HFFc6 (cell line): ENCODE measurements at places on chromosomes 13 and 19. TPM values are rescaled to one million over a fixed set of nuclear protein-coding genes. Genes with fewer than 3 reads are reported as not detected.

DNA sequence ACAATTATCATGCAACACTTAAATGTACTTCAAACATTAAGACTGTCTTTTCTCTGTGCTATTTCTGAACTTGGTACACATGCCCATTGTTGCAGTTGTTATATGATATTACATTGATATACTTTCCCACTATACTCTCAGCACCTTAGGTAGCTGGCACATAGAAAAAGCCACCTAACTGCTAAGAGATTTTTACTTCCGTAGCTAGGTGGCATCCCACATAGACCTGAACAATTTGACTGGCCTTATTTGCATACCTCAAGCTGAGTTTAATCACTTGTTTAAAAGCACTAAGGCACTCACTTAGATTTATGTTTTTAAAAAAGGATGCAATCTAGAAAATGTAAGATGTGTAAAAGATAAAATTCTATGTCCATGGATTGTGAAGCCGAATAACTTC, 194.2 kb downstream of the POU4F1 start:
- no peak for DNase-seq

DNA sequence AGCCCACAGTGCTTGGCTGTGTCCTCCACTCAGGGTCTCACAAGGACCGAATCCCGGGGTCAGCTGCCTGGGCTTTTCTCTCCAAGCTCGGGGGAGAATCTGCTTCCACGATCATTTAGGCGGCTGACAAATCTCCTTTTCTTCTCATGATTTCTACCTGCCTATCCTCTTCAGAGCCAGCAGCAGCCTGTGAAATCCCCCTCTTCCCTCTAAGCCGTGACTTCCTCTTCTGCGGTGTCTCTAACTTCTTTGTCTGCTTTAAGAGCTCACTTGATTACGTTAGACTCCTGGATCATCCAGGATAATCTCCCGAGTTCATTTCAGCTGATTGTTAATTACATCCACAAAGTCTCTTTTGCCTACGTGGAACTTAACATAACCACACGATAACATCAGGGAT, 22.5 kb upstream of the ZNF845 start:
- no peak for DNase-seq

GRCh38 chr19:17112700-17113099, 37.1 kb downstream of the MYO9B start:
- DNase-seq, result no peak

DNA sequence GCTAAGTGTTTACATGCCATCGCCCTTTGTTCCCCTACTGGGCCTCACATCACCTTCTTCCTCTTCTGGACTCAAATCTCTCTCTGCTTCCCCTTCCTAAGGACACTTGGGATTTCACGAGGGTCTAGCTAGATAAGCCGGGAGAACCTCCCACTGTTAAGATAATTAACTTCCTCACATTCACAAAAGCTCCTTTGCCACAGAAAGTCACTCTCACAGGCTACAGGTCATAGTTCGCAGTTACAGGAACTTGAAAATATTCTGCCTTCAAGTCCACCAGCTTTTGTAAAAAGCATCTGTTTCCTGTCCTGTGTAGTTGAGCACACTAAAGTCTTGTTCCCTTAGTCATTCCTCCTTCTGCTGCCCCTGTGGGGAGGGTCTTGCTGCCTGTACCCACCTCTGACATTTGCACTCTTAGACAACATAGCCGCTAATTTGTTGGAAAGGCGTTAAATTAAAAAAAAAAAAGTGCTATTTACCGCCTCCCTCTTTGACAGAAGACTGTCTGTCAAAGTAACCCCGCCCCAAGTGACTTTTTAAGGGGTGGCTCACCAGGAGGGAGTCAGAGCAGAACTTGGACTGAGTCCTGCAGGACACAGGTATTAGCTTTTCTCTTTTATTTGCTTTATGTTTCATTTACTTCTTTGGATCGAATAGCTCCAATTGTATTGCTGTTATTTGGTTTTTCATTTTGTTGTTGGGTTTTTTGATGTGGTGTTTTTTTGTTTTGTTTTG, 26.8 kb upstream of the CEACAM21 start:
- no peak for DNase-seq

- DNase-seq, result no peak
Observed at GRCh38 chr13:92734545-92734944, 492.1 kb upstream of the GPC6 start.

DNA sequence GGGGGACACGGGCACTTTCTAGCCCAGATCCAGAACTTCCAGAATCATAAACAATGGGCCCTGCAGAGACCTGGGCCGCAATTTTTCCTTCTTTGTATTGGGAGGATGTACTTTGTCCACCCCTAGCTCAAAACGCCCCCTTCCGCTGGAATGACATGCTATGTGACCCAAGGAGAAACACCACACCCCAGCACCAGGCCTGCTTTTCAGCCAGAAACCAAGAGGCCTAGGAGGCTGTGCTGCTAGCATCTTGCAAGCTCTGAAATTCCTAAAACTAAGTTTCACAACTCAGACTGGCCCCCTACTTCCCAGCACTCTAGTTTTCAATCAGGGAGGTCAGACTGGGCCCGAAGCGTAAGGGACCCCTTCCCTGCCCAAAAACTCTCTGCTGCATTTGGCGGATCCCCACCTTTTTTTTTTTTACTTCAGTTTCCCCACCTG, 538 bp downstream of the LSM4 start:
- peak; percentile 52 for DNase-seq

DNA sequence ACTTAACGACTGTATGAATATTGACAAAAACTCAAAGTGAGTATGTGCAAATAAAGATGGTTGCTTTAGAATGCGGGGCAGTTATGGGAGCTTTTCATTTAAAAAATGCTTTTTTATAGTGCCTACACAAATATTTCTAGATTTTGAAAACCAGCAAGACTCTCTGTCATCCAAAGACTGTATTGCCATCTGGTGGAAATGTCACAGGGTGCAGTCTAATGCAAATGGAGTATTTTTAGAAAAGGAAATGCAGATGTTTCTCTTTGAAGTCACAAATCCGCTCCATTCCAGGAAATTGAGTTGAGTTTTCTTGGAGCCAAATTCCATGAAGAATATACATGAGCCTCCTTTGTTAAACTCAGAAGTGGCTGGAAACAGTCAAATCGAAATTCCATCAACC, 2.3 kb upstream of the C1QTNF9B start:
- peak; percentile 67 for DNase-seq

- DNase-seq, result no peak
Observed at GRCh38 chr13:48539550-48539949, 6.7 kb upstream of the RCBTB2 start.

GRCh38 chr19:6730153-6730804, 7.1 kb downstream of the GPR108 start:
- no peak for DNase-seq

- DNase-seq, result peak; percentile 93
Observed at GRCh38 chr13:29654843-29655547, 59.5 kb upstream of the SLC7A1 start.

The RGL3 gene
- 9.1 to 11.8 TPM (median 10.9 TPM) in 3 replicates for total RNA-seq

The GPR183 gene
- not detected in 3 replicates for total RNA-seq

The ERICH6B gene
- not detected in 3 replicates for total RNA-seq

The ZNF154 gene
- total RNA-seq, result 0.22 TPM in 1 of 3 replicates, not detected in the others

The NCLN gene
- total RNA-seq, result 117 to 138 TPM (median 130 TPM) in 3 replicates
